ENCODE measurements at places on chromosomes 6 and 20.

DNA sequence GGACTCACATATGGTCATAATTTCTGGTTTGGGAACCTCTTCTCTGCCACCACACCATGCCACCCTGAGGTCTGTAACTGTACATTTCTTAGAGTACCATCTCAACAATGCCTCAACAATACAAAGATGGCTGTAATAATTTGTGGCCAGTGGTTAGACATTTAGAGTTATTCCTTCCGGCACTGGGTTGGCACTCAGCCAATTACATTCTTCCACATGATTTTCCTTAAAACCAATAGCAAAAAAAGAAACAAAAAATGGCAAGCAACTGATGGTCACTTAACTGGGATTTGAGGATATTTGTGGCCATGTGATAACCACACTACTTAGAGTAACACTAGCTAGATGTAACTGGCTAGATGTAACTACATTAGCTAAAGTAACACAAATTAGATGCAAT is 79.9 kb downstream of the SEL1L2 start:
- no peak for DNase-seq

GRCh38 chr6:16006681-16007080 is 122.2 kb upstream of the MYLIP start:
- no peak for DNase-seq

DNA sequence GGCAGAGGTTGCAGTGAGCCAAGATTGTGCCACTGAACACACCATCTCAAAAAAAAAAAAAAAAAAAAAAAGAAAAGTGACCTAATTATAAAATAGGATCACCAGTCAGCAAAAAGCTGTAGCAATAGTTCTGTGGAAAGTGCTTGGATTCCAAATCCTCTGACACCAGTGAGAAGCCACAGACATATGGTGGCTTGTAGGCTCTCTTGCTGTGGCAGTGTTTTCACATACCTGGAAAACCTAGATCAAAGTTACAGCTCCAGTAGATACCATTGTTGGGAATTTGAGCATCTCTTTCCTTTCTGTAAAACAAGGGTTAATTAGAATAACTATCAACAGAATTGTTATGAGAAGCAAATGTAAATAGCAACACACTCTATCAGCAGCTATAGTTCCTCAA is 4.1 kb downstream of the CCDC170 start:
- DNase-seq = no peak

GRCh38 chr6:164035900-164036485 is 621.5 kb downstream of the QKI start:
- DNase-seq = no peak

DNA sequence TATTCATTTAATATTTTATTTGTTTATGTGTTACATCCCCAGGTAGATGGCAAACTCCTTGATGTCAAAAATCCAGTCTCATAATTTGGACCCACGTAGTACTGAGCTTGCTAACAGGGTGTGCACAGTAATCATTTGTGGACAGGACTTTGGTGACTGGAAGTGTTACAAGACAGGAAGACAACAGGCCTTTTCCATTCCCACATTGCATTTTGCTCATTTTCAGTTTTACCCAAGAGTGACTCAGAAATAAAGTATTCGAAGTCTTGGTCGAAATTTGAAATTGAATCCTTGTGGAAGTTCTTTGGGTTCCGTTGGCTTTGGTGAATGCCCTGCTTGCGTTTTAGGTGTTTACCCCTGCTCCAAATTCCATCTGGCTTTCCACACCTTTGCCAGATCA is 63.0 kb upstream of the THBS2 start:
- no peak for DNase-seq

DNA sequence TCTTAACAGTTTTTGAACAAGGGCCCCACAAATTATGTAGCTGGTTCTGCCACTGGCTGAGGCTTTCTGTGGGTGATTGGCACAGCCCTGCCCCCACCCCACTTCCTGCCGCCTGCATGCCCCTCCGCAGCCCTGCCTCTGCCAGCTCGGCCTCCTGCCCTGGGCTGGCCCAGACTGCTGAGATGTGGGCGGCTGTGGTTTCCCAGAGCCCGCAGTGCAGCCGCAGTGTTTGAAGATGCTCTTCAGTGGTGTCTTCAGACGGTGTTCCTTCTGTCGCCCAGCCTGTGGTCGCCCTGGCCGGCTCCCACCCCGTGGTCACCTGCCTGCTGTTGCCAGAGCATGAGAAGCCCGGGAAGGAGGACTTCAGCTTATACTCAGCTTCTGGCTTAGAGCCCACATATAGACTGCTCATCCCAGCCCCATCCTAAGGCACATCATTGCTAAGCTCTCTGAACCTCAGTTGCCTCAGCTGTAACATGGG is 154.3 kb downstream of the VEGFA start:
- DNase-seq = peak; percentile 18

DNA sequence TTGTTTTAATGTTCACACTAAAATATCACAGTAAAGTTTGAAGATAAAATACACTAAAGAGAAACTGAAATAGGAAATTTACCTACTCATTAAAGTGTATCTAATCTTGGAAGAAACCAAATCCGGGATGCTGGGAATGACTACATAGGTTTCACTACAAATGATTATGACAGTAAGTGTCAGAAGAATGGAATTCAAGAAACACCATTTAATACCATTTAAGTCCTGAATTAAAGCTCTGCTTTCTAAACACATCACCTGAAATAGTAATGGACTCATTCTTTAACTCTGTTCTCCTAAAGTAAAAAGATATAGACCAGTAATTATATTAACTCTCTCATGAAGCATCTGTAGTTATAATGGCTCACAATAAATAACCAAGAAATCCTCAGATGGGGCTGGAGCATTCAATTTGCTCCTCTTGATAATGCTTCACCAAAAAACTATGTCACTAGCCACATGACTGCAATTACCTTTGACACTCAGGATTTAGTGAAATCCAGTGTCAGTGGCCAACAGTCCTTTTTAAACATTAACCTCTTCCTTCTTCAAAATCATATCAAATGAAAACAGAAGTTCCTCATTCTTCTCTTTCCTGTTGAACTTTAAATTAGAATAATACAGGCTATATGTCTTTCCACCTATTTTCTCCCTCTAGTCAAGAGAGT is 41.4 kb downstream of the MAP7 start:
- no peak for DNase-seq

GRCh38 chr6:24650365-24650764 is 4.4 kb upstream of the KIAA0319 start:
- DNase-seq = no peak

DNA sequence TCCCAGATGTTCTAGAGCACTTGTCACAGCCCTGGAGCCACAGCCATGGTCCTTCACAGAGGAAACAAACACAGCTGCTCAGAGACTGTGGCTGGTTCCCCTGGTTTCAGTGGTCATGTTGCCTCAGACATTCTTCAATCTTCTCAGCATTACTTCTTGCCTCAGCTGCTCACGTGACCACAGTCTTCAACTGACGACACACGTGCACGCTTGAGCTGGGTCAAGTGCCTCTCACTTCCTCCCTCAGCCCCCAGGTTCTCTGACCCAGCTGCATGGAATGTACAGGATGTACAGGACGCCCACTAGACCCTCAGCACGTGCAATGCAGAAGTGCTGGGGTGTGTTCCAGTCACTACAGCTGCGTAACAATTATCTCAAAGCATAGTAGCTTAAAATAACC is 159.8 kb upstream of the GGTLC1 start:
- DNase-seq = no peak

DNA sequence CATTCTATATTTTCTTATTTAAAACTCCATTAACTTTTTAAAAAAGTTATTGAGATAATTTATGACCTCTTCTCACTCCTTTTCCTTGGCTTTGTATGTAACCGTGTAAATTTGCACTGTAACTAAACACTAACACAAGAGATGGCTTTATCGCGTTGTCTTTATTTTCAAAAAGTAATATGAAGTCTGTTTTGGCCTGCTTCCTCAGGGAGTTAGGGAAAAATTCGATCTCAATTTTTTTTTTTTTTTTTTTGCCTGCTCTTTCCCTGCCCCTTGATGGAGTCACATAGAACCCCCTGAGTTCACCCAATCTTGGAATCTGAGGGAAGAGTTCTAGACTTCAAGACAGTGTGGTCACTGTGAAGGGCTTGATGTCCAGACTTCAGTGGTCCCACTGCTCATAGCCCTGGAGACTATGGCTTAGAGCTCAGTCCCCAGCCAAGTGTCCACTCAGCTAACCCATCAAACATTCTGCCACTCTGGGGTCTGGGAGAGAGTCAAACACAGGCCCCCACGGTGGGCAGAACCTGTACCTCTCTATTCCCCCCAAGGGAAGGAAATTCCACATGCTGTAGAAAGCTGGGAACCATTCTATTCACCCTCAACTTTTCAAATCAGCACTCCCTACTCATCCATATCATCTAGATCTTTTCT is 15.7 kb upstream of the TBC1D22B start:
- no peak for DNase-seq

GRCh38 chr6:134261766-134262165 is 56.1 kb downstream of the SGK1 start:
- DNase-seq = no peak

GRCh38 chr20:4091490-4092479 is 76.4 kb upstream of the RNF24 start:
- no peak for DNase-seq

All from stimulated activated CD8-positive, alpha-beta memory T cell treated with anti-CD3 and anti-CD28 coated beads, Interleukin-2, amount 100 ng/mL, for 1 hour (primary cell).